ENCODE measurements at places on chromosomes 16 and 17.

- no peak for DNase-seq
These were observed 130.0 kb upstream of the HS3ST2 start for GRCh38 chr16:22683730-22684573.

DNA sequence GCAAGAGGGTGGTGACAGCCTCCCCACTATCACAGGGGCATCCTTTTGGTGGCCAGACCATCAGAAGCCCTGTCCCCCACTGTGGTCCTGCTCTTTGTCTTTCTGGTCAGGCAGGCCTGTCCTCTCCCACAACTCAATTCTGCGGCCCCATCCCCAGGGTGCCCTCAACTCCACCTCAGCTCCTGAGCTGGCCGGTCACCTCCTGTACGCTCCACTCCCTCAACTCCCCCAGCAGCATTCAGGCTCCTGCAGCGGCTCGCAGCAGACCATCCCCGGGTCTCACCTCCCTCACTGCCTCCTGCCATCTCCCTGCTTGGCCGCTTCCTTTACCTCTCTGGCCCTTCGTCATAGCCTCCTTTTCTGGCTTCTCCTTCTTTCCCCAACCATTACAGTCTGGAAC is 43.4 kb upstream of the MTSS2 start:
- no peak for DNase-seq

DNA sequence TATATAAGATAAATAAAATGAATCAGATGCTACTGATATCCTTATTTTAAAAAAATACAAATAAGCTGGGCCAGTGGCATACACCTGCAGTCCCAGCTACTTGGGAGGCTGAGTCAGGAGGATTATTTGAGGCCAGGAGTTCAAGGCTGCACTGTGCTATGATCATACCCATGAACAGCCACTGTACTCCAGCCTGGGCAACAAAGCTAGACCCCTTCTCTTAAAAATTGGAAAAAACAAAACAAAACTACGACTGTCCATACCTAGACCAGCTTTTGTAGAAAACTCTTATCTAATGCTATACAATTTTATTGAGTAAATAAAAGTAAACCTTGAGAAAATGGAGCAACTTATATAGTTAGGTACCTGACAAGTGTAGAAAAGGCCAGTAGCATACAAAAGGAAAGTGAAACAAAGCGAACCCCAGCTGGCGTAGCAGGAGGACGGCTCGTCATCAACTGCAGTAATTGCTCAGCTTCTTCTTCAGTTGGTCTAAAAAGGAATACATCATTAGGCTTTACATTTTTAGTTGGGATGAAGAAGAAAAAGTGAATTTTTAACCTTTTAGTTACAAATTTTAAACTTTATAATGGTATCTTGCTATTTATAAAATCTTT is 23.6 kb downstream of the INTS2 start:
- no peak for DNase-seq

- DNase-seq: no peak
These were observed 6.3 kb downstream of the CTRB1 start for GRCh38 chr16:75225092-75225491.

DNA sequence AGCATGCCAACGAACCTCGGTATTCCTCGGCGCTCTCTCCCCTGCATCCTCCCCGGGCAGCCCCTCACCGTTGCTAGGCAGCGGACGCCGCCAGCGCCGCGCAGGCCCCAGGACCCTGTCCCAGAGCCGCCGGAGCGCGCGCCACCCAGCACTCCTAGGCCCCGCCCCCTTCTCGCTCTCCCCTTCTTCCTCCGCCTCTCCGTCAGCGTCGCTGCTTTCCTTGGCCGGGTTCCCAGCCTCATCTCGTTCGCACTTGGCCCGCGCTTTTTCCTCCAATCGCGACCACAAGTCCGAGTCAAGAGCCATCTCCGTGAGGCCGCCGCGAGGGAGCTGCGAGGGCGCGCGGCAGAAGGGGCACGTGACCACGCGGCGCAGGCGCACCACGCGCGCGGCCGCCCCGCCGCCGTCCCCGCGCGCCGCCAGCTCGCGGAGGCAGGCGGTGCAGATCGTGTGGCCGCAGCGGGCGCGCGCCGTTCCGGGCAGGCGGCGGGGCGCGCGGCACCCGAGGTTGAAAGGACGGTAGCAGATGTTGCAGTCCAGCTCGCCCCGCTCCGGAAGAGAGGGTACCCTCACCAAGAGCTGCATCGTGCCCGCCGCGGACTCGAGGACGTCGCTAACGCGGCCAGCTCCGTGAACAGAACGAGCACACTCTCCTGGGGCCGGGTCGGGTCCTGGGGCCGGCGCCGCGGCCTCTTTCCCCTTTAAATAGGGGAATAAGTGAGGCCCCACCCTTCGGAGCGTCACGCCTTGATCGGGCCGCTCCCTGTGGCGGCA is at the start of gene RNF227:
Gene RNF227, minus strand, starts transcription at position 679 of the 774 bp plus-strand sequence. Its CDS starts 94 bp downstream, at position 585.
- peak; percentile 67 for DNase-seq

GRCh38 chr17:42111265-42111636 is 1.3 kb downstream of the DHX58 start:
- no peak for DNase-seq

DNA sequence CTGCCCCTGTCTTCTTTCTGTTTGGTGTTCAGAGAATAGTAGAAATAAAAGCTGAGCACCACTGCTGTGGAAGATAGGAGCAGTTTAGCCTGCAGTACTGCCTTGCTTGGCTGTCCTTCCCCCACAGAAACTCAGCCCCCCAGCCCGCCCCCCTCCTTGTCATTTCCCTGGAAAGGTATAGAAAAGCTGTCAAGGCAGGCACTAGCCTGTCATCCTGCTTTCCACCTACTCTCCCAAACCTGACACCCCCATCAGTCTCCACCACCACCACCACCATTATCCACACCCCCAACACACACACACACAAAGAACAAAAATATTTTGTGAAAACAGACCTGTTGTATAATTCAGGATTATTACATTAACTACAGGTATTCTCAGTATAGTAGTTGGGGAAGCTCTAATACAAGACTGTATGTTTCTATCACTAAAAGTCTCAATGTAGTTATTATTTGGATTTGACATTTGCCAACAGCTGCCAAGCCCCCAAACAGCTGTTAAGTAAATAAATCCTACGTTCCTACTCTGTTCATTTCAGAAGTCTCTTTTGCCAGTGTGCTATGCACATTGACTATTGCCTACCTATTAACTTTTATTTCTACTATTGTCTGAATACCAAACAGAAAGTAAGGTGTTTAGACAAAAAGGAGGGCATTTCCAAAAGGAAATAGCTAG is 128.8 kb downstream of the CYB561 start:
- DNase-seq: no peak

- no peak for DNase-seq
These were observed 33.1 kb downstream of the SETD6 start for GRCh38 chr16:58548378-58548777.

DNA sequence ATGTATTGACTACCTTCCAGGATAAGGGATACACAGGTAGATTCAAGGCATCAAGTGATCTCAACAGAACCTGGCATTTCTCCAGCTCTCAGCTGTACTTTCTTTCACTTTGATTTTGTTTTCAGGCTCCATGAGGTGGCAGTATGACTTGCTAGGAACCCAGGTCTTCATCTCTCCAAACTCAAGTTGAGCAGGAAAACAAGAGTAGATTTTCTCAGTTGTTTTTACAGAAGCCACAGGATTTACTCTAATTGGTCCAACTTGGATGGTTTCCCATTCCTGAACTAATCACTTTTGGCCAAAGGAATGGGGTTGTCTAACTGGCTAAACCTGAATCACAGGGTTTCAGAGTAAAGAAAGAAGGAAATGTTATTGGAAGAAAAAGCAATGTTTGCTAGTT is 146.6 kb downstream of the TRIM37 start:
- DNase-seq: no peak

DNA sequence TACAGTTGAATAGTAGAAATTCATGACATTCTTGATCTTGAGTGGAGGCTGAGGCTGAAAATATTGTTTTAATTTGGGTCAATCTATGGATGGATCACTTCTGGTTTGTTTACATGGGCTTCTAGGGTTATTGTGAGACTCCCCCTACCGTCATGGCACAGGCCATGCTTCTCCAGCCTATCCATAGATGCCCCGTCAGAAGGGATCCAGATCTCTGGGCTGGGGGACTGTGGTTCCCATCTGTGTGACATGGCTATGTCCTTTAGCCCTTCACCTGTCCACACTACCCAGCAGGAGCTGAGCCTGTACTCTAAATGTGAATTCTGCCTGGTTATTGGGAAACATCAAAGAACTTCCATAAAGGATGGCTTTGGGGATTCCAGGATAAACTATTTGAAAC is 160.4 kb downstream of the ABCC12 start:
- DNase-seq: no peak

DNA sequence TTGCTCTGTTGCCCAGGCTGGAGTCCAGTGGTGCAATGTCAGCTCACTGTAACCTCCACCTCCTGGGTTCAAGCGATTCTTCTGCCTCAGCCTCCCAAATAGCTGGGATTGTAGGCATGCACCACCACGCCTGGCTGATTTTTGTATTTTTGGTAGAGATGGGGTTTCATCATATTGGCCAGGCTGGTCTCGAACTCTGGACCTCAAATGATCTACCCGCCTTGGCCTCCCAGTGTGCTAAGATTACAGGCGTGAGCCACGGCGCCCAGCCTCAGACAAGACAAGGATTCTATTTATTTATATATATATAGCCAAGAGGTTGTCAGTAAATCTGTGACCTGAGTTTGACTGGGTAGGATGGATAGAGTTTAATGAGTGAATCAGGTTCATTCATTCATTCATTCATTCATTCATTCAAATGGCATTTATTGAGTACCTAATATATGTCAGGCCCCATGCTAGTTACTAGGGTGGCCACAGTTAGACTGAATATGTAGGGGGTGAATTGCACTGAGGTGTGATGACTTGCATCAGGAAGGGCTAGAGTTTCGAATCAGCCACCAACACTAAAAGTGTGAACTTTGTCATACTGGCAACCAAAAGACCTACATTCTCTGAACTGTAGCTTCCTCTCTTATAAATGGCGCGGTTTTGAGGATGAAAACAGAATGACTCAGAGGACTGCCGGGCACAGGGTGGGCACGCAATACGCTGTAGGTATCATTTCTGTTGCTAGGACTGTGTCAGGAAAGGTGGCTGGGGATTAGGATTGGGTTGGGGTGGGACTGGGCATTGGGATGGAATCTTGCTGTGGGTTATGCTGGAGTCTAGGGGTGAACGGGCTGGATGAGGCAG is 37.8 kb downstream of the ITGAE start:
- no peak for DNase-seq

DNA sequence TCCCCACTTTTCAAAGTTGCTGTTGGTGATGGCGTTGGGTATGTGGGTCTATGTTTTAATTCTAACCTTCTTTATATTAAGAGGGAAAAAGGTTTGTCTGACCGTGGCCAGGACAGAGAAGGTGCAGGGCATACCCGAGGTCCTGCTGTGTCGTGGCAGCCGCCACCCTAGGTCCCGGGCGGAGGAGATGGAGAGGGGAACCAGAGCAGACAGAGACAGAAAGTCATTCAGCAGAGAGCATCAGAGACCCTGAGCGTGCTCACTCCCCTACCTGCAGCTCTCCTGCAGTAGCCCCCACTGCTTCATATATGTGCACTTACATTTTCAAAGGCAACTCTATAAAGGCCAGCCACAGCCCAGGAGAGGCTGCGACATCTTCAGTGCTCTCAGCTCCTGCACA is 327.2 kb upstream of the TNRC6C start:
- DNase-seq: no peak

GRCh38 chr16:66618588-66619375 is 14.3 kb downstream of the CMTM3 start:
- DNase-seq: no peak

DNA sequence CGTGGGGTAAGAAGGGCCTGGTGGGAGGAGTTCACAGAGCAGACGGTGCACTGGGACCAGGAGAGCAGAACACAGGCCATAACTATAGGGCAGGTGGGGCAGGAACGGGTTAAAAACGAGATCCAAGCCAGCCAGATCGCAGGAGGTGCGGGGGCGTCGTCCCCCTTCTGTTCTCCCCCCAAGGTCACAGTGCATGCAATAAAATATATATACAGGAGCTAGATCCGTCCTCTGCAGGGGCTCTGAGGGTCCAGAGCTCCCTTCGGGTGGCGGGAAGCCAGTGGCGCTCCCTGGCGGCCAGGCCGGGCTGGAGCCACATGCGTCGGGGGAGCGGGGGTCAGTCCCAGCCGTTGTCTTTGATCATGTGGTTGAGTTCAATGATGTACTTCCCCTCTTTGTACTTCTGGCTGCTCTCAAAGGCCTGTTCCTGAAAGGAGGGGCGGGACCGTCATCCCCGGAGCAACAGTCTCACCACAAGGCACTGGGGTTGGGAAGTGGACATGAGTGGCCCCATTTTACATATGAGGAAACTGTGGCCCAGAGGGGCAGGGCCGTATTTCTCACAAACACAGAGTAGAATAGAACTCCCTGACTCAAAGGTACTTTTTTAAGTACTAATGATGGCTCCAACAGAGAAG is 768 bp upstream of the TBX6 start:
- no peak for DNase-seq

DNA sequence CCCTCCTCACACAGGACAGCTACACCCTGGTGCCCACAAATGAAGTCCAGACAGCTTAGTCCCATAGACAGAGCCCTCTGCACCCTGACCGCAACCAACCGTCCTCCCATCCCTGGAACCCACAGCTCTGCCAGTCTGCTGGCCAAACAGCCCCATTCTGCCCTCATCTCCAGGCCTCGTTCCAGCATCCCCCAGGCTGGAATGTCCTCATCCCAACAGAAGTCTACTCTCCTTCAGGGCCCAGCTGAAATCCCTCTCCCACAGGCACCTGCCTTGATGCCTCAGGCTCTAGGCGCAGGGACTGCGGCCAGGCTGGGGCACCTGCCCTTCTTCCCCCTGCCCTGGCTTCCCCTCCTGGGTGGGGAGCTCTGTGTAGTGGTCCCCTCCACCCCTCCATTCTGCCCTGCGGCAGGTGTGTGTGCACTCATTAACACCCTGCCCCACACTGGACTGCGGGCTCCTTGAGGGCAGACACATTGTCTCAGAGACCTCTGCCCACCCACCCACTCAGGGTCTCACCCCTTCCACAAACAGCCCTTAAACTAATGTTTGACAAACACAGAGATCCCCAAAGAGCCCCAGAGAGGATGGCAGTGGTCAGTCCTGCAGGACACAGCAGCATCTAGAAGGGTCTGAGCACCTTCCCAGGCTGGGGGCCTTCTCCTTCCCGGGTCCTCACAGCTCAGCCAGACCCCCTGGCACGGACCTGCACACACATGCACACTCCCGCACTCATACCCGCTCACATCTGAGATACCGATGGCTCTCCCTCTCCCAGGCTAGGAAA is 820 bp downstream of the GRIN2C start:
- no peak for DNase-seq

DNA sequence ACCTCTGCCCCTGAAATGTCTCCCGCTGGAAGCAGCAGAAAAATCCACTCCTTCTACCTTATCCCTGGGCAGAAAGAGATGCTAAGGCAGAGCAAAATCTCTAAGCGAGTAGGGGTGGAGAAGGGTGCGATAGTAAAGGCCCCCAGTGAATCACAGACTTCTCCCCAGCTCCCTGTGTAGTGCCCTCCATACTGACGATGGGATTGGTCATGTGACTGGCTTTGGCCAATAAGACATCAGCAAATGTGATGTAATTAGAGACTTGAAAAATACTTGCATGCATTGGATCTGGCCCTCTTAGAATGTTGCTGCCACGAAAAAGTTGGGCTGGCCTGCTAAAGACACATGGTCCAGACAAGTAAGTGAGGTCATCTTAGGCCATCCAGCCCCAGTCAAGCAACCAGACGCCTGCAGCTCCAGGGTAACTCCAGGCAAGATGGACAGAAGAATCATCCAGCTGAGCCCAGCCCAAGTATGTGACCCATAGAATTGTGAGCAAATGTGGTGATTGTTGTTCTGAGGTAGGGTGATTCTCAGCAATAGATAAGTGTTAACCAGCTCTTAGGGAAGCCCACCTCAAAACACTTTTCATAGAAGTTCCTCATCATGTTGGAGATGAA is 36.0 kb downstream of the HASPIN start:
- no peak for DNase-seq

- no peak for DNase-seq
These were observed 4.3 kb downstream of the PER1 start for GRCh38 chr17:8147805-8148404.
